ENCODE measurements at places on chromosomes 7 and 10.

DNA sequence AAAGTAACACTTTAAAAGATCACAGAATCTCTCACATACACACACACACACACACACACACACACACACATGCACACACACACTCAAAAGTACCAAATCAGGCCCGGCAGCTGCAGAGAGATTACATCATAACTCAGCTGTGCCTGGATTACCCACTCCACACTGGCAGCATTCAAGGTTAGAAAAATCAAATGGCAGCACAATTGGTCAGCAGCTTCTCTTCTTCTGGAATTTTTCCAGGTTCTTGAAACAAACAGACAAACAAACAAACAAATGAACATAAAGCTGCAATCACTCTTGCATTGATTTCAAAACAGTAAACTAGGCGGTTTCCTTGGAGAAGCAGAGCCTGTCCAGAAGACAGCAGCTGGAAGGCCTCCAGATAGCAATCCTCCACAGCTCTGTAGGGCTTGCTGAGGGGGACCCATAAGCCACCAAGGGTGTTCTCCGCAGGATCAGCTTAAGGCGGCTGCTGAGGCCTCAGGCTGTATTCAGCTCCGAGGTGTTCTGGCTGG lies 24.5 kb upstream of the FAM133B start:
- no peak for DNase-seq

- no peak for DNase-seq
Measured at GRCh38 chr7:99927536-99927935, 1.9 kb downstream of the GJC3 start.

DNA sequence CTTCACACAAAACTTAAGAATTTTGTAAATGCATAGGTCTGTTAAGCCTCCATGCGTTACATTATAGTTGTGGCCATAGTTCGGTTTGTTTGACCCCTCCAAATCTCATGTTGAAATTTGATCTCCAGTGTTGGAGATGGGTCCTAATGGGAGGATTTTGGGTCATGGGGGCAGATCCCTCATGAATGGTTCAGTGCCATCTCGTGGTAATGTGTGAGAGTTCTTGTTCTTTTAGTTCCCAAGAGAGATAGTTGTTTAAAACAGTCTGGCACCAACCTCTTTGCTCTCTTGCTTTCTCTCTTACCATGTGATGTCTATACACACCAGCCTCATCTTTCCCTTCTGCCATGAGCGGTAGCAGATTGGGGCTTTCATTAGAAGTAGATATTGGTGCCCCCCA lies 264.3 kb downstream of the TCF7L2 start:
- no peak for DNase-seq

GRCh38 chr7:108244110-108244509 lies 113.9 kb upstream of the LAMB4 start:
- DNase-seq = no peak

- no peak for DNase-seq
Measured at GRCh38 chr10:71093531-71093930, 118.8 kb upstream of the UNC5B start.

GRCh38 chr10:71218046-71218650 lies 5.8 kb downstream of the UNC5B start:
- no peak for DNase-seq

- no peak for DNase-seq
Measured at GRCh38 chr10:35372329-35372728, 36.0 kb downstream of the CCNY start.

- no peak for DNase-seq
Measured at GRCh38 chr10:121734589-121735045, 136.4 kb upstream of the FGFR2 start.

DNA sequence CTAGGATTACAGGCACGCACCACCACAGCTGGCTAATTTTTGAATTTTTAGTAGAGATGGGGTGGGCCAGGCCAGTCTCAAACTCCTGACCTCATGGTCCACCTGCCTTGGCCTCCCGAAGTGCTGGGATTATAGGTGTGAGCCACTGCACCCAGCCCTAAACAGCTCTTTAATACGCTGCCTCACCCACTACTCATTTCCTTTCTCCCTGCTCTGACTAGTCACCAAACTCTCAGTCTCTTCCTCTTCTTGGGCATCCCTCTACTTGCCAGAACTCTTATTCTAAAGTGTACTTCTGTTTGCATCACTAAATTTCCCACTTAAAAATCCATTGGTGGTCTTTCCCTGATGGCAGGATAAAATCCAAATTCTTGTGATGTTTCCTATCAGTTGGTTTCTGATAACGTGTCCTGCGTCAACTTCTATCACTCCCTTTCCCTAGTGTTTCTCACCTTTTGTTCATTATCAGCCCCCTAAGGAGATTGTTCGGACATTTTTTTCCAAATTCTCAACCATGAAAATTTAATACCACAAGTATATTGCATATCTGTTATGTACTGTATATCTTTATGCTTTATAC lies 124.7 kb downstream of the CUBN start:
- DNase-seq = no peak

DNA sequence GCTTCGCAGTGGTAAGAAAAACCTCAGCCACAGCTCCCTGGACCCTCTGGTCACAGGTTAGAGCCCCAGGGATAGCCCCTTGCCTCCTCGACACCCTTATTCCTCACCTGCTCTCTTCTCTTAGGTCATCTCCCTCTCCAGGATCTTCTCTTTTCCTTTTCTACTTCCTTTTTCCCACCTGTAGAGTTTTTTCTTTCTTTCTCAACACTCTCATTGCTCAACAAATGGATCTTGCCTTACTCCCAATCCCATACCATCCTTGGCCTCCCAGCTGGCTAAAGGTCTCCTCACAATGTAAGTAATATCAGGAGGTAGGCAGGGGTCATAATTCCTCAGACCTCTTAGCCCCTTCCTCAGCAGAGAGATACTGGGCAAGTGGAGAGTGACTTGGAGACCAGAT lies 17.2 kb downstream of the WNT8B start:
- no peak for DNase-seq

DNA sequence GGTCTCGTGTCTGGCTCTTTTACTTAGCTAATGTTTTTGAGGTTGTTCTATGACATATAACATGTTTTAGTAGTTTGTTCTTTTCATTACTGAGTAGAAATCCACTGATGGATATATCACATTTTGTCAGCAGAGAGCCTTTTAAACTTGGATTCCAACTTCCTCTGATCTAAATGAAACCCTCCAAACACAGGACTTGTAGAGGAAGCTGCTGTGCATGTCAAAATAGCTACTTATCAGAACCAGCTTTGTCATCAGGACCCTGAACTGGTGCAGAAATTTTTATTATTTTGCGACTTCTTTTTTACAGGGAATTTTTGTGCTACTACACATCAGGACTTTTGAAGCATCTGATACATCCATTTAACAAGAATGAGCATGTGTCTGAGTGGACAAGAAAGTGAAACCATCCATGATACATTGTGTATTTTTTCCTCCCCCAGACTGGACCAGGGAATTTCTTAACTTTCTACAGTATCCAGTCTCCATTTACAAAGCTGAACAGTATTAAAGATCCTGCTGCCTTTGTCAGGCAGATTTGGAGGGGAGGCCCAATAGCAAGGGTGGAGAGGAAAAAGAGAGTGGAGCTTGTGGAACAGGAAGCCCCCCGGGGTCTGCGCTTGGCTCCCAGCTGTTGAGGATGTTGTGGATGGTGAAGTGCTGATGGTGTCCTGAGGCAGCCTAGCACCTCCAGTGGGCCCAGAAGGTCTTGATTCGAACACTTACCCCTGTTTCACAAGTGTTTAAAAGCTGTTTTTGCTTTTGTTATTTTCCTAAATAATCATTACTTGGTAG lies 29.3 kb upstream of the MTPAP start:
- DNase-seq = no peak

GRCh38 chr10:19908991-19909696 lies 92.9 kb downstream of the PLXDC2 start:
- no peak for DNase-seq

GRCh38 chr7:112881-113280 lies 79.5 kb upstream of the FAM20C start:
- no peak for DNase-seq

GRCh38 chr7:139811066-139811465 lies 18.0 kb upstream of the TBXAS1 start:
- DNase-seq = no peak

- no peak for DNase-seq
Measured at GRCh38 chr10:11824376-11824775, 1.2 kb downstream of the PROSER2 start.

DNA sequence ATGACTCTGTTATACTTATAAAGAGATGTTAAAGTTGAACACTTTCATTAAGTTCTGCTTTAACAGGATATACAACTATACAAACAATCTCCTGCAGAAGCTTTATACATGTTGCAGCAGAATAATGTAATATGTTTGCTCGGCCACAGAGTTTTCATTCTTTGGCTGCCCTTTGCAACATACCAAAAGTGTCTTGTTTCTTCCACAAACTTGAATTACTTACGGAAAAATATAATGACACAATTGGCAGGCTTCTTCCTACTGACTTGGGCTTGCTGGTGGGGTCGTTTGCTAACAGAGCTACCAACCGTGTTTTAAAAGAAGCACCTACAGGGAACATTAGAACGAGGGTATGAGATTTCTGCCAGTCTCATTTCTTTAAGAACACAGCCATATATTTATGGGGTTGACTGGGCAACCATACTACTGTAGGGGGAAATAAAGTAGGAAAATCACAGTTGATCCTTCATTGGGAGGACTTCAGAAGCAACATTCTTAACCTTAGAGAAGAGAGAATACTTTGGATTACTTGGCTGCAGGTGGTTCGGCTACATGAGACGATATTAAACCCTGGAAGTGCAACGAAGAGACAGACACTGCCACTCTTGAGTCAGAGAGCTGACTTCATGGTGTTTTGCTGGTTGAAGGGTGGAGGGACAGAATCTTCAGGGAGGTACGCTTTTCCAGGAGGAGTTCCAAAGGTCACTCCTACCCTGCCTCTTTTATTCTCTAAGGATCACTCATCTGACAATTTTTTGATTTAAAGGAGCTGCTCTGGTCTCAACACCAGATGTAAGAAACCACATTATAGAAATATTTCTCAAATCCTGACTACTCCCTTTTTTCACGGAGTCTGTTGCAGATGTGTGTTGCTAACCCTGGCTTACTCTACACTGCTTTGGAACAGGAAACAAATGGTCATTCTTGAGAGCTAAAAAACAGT lies 123.9 kb downstream of the SEMA3C start:
- peak; percentile 61 for DNase-seq

DNA sequence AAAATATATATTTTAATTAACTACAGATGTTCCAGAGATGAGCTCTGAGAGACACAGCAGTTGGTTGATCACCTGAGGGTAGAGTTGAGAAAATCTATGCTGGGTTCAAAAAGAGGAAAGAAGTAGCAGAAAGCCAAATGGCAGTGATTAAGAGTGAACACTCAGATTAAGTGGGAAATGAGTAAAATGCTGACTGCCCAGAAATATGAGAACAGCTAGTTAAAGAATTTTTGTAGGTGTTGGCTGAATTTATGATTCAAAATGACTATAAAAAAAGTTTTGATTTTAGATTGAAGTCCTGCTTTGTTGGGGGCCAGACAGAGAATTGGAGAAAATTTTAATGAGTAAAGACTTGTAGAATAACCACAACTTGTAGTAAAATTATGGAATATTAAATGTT lies 9.8 kb downstream of the TCTN3 start:
- no peak for DNase-seq

DNA sequence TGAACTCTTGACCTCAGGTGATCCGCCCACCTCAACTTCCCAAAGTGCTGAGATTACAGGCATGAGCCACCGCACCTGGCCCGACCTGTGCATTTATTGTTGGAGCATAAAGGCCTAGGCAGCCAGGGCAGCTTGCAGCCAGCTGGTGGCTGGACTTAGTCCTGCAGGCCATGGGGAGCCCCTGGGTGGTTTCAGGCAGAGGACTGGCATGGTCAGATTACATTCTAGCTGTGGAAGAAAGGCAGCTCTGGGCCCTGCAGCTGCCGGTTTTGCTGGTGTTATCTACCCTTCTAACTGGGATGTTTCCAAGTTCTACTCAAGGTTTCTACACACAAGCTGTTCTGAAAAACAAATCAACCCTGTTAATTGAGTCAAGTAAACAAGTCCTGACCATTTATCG lies 22.7 kb upstream of the MKRN1 start:
- DNase-seq = no peak

- no peak for DNase-seq
Measured at GRCh38 chr10:32938554-32939061, 19.4 kb downstream of the ITGB1 start.

DNA sequence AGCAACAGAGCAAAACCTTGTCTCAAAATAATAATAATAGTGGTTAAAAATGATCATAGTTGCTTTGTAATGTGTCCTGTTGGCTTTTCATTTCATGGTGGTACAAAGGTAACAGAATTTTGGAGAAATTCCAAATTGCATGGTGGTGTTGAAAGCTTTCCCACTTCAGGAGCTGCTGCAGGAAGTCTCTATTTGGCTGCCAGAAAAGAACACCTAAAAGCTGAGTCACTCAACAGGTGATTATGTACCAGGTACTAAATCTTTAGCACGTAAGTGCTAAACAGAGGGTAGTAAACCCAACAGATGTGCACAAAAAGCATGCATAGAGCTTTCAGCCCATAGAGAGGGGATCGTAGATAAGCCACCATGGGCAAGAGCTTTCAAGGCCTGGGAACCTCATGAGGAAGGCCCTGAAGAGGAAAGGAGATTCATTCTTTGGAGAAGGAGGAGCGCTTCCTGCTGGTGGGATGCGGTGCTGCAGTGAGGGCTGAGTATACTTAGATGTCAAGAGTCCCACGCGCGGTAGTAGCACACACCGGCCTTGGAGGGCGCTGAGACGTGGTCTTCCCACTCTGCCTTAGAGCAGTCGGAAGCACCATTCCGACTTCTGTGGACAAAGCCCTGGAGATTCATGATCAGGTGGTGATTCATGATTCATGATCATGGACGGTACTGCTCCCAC lies 118.7 kb downstream of the RALA start:
- no peak for DNase-seq

DNA sequence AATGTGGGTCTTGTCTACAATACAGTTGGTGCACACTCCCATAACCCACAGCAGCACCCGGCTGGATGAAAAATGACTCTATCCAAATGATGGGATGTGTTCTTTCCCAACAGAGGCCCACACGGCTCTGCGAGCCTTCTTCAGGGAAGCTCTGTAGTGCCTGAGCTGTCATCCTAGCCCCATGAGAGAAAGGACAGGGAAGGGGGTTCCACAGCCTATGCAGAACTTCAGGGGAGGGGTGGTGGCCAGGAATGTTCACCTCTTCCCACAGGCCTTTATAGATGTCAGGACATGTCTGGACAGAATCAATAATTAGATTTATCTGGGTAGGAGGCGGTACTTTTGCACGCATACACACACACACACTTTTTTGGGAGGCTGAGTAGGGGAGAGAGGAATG lies 109.0 kb downstream of the JCAD start:
- DNase-seq = no peak

Data from GM04504 (cell line).